Activated naive CD8-positive, alpha-beta T cell treated with anti-CD3 and anti-CD28 coated beads for 36 hours (primary cell): ENCODE measurements at places on chromosomes 6 and 20.

- DNase-seq, result no peak
- no peak overlapping the region for H3K27ac ChIP-seq
- H3K4me1 ChIP-seq, result peaks cover 5% of the 10 kb centered on the region
- no peaks in the 10 kb centered on the region for H3K27me3 ChIP-seq
- no peak overlapping the region for H3K4me3 ChIP-seq
These were observed 7.3 kb upstream of the ITPR3 start for GRCh38 chr6:33613795-33614168.

DNA sequence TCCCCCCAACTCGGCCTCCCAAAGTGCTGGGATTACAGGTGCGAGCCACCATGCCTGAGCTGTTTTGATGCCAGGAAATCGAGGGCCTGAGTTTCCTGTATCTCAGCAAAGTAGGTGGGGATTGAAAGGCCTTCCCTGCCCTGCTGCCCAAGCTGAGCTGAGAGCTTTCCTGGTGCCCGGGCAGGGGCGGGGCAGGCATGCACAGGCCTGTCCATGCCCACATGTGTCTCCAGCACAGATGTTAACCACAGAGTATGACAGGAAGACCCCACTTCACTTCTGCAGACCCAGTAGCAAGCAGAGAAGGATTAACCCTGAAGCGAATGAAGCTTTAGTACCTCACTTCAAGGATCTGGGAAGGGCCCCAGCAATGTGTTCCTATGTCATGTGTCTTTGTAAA lies 66.0 kb downstream of the GPR6 start:
- H3K27me3 ChIP-seq, result no peaks in the 10 kb centered on the region
- no peak overlapping the region for H3K4me3 ChIP-seq
- no peak overlapping the region for H3K27ac ChIP-seq
- no peaks in the 10 kb centered on the region for H3K36me3 ChIP-seq
- no peak for DNase-seq
- H3K4me1 ChIP-seq, result peaks cover 10% of the 10 kb centered on the region

GRCh38 chr6:4568138-4568537 lies 208.1 kb upstream of the CDYL start:
- H3K36me3 ChIP-seq, result peaks cover 2% of the 10 kb centered on the region
- H3K27me3 ChIP-seq, result peaks cover 6% of the 10 kb centered on the region
- DNase-seq, result no peak
- no peaks in the 10 kb centered on the region for H3K4me1 ChIP-seq
- H3K27ac ChIP-seq, result no peak overlapping the region

DNA sequence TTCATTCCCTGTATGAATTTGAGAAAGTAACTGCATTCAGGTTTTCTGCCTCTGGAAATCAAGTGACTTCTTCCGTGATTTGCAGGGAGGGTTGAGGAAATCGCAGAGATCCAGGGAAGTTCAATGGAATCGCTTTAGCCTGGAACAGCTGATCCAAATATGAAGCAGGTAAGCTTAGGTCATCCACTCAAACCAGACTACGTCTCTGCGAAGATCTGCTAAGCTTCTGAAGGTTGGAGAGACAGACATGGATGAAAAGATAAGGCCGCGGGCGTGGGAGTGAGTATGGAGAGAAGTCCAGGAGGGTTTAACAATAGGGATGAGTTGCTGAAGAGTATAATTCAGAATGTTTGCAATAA lies 34.2 kb upstream of the BTN3A2 start:
- peak overlapping the region; percentile 89 for H3K4me3 ChIP-seq
- peaks cover 3% of the 10 kb centered on the region for H3K36me3 ChIP-seq
- no peak for DNase-seq

DNA sequence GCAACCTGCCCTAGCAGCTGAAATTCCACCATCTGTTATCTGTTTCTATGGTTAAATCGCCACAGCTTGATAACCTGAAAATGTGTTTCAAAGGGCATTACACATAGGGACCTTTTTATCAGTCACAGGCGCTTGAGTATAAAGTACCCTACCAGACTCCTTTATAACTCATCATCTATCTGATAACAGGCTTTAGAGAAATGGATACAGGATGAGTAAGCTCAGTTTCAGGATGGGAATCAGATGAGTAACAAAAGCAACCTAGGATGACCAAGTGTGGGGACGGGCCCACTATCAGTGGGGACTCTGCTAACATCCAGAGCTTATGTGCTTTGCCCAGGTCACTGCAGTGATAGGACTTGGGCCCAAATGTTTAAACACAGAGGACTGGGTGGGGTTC lies 75.6 kb downstream of the PRND start:
- DNase-seq, result no peak
- no peak overlapping the region for H3K4me3 ChIP-seq
- peaks cover 17% of the 10 kb centered on the region for H3K4me1 ChIP-seq
- H3K27ac ChIP-seq, result no peak overlapping the region
- H3K36me3 ChIP-seq, result peaks cover 42% of the 10 kb centered on the region

GRCh38 chr20:45406260-45407066 lies 1.6 kb upstream of the DBNDD2 start:
- peaks cover 13% of the 10 kb centered on the region for H3K36me3 ChIP-seq
- H3K4me3 ChIP-seq, result peak overlapping the region; percentile 79
- H3K27me3 ChIP-seq, result peaks cover 3% of the 10 kb centered on the region
- H3K27ac ChIP-seq, result peak overlapping the region; percentile 76
- DNase-seq, result peak; percentile 64

DNA sequence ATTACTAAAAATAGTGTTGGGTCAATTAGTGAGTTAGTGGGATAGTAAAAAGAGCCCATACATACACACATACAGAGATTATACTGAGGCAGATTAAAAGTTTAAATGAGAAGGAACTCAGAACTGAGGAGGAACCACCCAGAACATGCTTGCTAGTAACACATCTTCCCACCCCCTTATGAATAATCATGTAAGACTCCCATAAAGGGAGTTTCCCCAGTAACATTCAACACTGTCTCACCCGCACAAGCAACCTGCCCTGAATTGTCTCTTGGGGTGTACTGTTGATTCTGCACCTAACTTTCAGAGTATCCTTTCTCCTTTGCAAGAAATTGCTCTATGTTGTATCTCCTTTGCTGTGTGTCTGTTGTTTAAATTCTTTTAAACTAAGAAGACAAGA lies 11.1 kb upstream of the HLA-DQB2 start:
- H3K36me3 ChIP-seq, result no peaks in the 10 kb centered on the region
- DNase-seq, result no peak
- H3K27ac ChIP-seq, result no peak overlapping the region
- no peak overlapping the region for H3K4me3 ChIP-seq
- H3K27me3 ChIP-seq, result peaks cover 40% of the 10 kb centered on the region

- H3K27ac ChIP-seq, result no peak overlapping the region
- peaks cover 4% of the 10 kb centered on the region for H3K27me3 ChIP-seq
- H3K36me3 ChIP-seq, result no peaks in the 10 kb centered on the region
- H3K4me3 ChIP-seq, result no peak overlapping the region
These were observed 48.6 kb downstream of the BFSP1 start for GRCh38 chr20:17482536-17482935.

DNA sequence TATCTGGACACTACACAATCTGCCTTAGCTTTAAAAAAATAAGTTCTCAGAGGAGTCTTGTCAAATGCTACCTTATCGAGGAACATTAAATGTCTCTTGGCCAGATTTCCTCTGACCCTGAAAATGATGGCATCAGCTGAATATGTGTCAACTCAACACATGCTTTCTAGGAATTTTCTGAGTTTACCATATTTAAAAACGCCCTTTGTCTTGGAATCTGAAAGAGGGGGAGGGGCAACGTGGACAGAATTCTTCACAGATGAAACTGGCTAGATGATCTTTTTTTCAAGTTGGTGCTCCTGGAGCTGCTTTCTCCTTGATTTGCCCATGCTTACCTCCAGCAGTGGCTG lies 5.1 kb downstream of the SOX4 start:
- H3K27me3 ChIP-seq, result peaks cover 65% of the 10 kb centered on the region
- H3K27ac ChIP-seq, result no peak overlapping the region
- no peak for DNase-seq
- peaks cover 24% of the 10 kb centered on the region for H3K4me1 ChIP-seq

DNA sequence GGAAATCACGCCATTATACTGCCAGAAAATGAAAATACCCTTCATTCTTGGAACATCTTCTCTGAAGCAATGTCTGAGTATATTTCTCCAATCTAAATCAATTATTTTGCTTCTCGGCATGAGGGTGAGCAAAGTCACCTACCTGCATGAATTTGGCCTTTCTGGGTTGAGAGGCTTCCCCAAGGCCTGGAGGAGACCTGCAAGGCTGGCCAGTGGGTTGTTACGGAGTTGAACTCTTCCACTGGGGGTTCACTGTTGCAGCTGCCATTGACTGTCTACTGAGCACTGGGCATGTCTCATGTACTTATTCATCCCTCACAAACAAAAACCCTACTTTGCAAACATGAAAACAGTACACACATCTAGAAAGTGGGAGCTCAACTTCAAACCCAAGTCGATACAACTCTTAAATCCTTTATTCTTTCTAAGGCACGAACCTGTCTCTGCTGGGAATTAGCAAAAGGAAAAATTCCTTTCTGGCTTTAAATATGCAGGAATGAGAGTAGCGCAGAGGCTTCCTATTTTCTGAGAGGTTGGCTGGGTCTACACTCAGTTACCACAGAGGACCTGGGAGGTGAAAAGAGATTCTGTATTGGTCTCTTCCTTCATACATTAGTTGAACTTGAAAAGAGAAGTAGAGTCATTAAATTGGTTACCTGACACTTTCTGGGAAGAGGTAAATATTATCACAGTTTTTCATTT lies 87.6 kb upstream of the SGK1 start:
- peaks cover 9% of the 10 kb centered on the region for H3K4me1 ChIP-seq
- no peak for DNase-seq
- H3K27me3 ChIP-seq, result no peaks in the 10 kb centered on the region
- no peak overlapping the region for H3K4me3 ChIP-seq
- no peak overlapping the region for H3K27ac ChIP-seq

DNA sequence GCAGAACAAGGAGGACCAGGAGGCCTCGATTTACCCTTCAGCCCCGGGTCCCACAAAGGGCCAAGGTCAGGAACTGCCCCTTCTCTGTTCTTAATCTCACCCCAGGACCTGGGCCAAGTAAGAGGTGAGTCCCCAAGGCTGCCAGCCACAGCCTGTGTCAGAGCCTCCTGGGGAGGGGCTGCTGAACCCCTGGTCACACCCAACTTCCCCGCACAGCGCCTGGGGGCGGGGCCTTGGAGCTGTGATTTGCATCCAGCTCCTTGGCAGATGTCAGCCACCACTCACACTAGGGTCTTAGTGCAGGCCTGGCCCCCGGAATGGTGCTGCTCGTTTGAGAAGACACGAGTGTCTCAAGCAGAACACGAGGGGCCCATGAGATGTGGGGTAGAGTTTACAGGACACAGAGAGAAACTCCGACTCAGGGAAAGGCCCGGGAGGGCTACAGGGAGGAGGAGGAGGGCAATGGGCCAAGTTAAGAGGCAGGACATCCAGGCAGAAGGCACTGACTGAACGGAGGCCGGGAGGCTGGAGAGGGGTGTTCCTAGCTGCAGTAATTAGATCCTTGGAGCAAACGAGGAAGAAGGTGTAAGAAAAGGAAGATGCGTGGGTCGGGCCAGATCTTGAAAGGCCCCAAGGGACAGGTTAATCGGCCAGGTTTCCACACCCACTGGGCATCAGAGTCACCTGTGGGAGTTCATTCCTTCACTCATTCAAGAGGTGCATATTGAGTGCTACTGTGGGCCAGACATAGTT lies 26.9 kb downstream of the ZBP1 start:
- H3K4me1 ChIP-seq, result peaks cover 6% of the 10 kb centered on the region
- no peak overlapping the region for H3K4me3 ChIP-seq
- no peaks in the 10 kb centered on the region for H3K36me3 ChIP-seq
- H3K27me3 ChIP-seq, result no peaks in the 10 kb centered on the region
- DNase-seq, result no peak

- no peak overlapping the region for H3K27ac ChIP-seq
- no peaks in the 10 kb centered on the region for H3K27me3 ChIP-seq
- H3K36me3 ChIP-seq, result peaks cover 7% of the 10 kb centered on the region
- no peaks in the 10 kb centered on the region for H3K4me1 ChIP-seq
These were observed 173.5 kb downstream of the DLL1 start for GRCh38 chr6:170117111-170117972.

DNA sequence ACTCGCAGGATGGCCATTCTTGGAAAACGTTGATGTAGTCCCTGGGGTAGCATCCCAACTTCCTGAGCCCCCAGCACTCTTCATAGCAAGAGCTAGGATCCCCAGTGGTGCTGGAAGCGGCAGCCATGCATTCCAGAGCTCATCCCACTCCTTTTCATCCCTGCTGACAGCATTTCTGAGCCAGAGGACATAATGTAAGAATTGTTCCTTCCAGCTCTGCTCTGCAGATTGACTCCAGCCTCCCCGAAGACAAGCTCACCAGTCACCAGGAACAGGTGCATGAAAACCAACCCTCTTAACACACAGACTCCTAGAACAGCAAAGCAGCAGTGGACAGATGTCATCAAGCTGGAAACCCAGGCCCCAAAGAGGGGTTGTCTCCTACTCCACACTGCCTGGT lies 3.8 kb downstream of the SLC13A3 start:
- H3K27ac ChIP-seq, result no peak overlapping the region
- peaks cover 3% of the 10 kb centered on the region for H3K4me1 ChIP-seq
- H3K36me3 ChIP-seq, result peaks cover 3% of the 10 kb centered on the region
- H3K27me3 ChIP-seq, result peaks cover 36% of the 10 kb centered on the region
- H3K4me3 ChIP-seq, result no peak overlapping the region
- no peak for DNase-seq

GRCh38 chr6:1082285-1082935 lies 229.5 kb upstream of the FOXQ1 start:
- no peak overlapping the region for H3K4me3 ChIP-seq
- H3K27me3 ChIP-seq, result peaks cover 4% of the 10 kb centered on the region
- no peak overlapping the region for H3K27ac ChIP-seq
- no peaks in the 10 kb centered on the region for H3K4me1 ChIP-seq

- peaks cover 13% of the 10 kb centered on the region for H3K36me3 ChIP-seq
- no peak overlapping the region for H3K4me3 ChIP-seq
- DNase-seq, result no peak
- H3K4me1 ChIP-seq, result peaks cover 3% of the 10 kb centered on the region
- no peaks in the 10 kb centered on the region for H3K27me3 ChIP-seq
These were observed 452.9 kb downstream of the UTRN start for GRCh38 chr6:144737998-144738397.

DNA sequence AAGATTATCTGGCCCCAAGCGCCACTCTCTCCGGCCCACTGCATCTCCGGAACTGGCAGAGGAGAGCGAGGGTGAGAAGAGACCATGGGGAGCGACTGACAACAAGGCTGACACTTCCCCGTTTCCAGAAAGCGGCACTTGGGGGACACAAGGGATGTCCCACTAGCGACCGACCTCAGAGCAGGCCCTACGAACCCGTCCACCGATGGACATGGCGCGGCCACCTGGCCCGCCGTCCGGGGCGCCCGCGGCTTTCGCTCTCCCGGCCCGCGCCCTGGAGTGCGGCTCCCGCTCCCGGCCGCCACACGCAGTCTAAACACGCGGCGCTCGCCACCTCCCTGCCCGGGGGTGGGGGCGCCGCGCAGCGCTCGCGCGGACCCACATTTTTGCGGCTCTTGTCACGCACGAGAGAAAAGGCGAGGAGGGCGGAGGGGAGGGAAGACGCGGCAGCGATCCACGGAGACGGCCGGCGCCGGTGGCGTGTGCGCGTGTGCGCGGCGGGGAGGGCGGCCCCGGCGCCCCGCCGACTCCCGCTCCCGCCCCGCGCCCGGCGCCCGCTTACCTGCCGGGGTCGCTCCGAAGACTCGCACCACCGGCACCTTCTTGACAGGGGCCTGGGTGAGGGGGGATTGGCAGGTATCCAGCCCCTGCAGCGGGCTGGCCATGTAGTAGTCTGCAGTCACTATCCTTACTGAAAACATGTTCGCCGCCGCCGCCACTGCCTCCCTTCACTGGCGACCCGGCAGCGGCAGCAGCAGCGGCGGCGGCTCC lies 645 bp downstream of the REV3L start:
- H3K36me3 ChIP-seq, result peaks cover 25% of the 10 kb centered on the region
- H3K4me1 ChIP-seq, result peaks cover 36% of the 10 kb centered on the region

GRCh38 chr6:137871831-137872454 lies 4.9 kb downstream of the TNFAIP3 start:
- H3K27me3 ChIP-seq, result no peaks in the 10 kb centered on the region
- no peak for DNase-seq
- H3K4me3 ChIP-seq, result peak overlapping the region; percentile 100
